Nephron progenitor cell (in vitro differentiated cells): ENCODE measurements at places on chromosomes 1 and 21.

- DNase-seq, result peak; percentile 40
Measured at GRCh38 chr1:201503397-201504176, 3.3 kb downstream of the CSRP1 start.

GRCh38 chr1:93820554-93821422 is 58.2 kb downstream of the DNTTIP2 start:
- DNase-seq, result no peak

DNA sequence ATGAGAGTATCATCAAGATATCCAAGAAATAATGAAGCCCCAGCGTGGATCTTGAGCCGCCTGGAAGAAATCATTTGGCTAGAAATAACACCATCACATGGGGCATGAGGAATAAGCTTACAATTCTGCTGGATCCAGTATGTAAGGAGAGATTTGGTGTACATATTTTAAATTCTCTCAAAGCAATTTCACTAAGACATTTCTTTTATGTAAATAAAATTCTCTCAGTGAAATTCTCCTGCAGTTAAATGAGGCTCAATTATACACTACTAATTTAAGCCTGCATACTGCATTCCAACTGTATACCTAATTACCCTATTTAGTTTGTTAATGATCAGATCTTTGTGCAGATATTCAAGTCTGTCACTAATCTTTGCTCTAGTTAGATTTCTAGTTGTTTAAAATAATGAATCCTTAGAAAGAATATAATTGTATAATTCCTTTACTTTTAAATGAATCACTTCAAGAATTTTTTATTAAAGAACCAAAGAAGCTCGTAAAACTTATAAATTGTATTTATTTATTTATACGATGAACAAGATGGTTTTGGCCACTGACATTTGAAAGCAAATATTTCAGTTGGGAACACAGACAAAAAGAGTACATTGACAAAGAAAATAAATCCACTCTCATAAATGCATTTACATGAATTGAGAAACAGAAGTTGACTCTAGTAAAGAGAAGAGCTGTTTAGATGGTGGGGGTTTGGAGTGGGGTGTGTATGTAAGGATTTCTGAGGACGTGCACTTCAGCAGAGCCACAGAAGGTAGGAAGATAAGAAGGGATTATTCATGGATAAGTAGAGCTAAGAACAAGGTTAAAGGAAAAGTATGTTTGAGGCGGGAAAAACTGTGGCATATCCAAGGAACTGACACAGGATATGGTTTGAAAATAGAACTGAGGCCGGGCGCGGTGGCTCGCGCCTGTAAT is 466.8 kb downstream of the DSCAM start:
- no peak for DNase-seq

DNA sequence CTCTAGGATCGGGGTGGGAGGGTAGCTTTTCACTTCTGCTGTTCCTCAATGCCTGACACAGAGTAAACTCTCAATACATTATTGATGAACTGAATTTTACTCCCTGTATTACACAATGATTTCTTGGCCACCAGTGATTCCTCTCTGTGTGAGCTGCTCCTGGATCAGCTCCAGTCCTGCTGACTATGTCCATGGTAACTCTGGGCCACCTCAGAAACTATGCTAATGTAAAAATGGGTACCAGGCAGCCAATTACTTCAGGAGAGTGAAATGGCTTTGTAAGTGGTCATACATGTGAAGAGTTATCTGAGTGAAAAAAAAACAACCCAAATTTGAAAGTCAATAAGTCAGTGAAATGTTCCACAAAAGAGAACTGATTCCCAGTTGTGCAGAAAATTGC is 311.0 kb downstream of the KCNH1 start:
- DNase-seq, result no peak

DNA sequence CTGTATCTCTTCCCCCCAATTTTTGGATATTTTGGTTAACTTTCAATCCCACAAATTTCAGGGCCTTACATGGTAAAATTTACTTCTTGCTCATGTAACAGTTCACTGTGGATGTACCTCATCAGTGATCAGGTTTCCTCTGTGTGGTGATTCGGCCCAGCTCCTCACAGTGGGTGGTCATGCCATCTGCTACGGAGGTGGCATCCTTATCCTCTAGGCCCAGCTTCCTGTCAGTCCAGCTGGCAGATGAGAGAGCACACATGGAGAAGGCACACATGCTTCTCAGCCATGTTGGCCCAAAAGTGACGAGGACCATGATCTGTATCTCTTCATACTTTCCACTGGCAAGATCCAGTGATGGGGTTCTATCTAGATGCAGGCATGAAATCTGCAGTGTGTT is 27.2 kb downstream of the PCBP3 start:
- DNase-seq, result no peak

DNA sequence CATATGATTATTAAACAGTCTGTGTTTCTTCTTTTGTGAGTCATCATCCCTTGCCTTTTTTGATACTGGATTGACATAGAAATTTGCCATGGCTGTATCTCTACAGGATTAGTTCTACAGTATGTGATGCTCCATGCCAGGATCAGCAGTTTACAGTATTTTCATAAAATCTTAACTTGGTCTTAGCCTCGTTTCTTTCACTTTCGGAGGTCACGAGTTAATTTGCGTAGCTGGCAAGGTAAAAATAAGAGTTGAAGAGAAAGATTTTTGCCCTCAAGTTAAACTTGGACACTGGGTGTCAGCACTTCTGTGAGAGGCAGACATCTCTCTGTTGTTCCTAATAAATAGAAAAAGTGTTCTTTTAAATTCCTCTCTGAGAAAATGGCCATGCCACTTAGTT is 79.1 kb downstream of the CACNA1E start:
- no peak for DNase-seq

GRCh38 chr1:244431166-244431565 is 20.5 kb downstream of the ADSS2 start:
- DNase-seq, result no peak

GRCh38 chr1:78401148-78401547 is 89.6 kb upstream of the PTGFR start:
- no peak for DNase-seq

DNA sequence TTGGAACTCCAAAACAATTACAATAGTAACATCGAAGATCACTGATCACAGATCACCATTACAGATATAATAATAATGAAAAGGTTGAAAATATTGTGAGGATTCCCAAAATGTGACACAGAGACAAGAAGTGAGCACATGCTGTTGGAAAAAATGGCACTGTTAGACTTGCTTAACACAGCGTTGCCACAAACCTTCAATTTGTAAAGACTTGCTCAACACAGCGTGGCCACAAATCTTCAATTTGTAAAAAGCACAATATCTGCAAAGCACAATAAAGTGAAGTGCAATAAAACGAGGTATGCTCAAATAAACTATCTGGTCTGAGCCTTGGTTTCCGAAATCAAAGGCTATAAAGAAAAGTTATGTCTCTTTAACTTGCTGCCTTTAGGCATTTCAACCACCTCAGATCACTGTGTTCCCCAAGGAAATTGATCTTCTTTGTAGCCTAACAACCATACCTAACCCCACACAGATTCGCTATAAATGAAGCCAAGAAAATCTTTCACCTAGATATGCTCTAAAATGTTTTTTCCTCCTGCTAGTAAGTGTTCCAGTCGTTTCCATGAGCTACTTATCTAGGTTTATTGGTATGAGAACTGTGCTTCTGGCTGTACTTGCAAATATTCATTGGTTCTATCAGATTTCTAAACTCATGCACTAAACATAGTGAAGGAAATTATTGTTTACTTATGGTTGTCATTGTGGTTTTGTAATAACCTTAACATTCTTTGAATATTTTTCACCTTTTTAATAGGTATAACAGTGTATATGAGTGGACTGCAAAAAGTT is 13.1 kb upstream of the LPGAT1 start:
- no peak for DNase-seq

GRCh38 chr1:193103759-193104501 is 1.3 kb downstream of the GLRX2 start:
- DNase-seq, result no peak

- no peak for DNase-seq
Measured at GRCh38 chr1:98420376-98421084, 241.0 kb upstream of the SNX7 start.

DNA sequence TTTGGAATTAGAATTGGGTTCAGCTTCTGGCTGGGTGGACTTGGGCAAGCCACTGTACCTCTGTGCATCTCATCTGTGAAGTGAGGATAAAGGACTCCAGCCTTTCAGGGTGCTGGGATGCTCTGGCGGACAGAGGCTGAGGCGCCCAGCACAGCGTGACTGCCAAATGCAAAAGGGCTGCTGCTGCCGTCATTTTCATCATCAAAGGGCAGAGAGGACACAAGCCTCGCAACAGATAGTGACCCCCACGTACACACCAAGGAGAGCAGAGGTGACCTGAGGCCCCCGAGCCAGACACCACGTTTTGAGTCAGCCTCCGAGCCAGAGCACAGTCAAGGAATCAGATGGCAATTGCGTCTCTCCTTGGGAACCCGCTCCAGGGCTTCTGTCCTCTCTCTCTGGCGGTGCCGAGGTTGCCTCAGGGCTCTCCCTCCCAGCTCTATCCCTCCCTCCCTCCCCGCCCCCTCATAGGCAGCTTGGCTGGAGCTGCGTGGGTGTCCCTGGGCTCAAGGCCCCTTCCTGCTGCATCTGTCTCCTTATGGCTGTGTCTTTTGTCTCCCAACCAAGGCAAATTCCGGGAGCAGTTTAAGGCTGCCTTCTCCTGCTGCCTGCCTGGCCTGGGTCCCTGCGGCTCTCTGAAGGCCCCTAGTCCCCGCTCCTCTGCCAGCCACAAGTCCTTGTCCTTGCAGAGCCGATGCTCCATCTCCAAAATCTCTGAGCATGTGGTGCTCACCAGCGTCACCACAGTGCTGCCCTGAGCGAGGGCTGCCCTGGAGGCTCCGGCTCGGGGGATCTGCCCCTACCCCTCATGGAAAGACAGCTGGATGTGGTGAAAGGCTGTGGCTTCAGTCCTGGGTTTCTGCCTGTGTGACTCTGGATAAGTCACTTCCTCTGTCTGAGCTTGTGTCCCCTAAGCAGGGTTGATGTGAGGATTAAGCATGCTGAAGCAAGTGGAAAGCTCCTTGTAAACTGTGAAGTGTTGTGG is 9.0 kb downstream of the HCRTR1 start:
- DNase-seq, result peak; percentile 38

- no peak for DNase-seq
Measured at GRCh38 chr1:97832481-97832880, 88.4 kb downstream of the DPYD start.

- peak; percentile 93 for DNase-seq
Measured at GRCh38 chr1:182604175-182605164, at the start of gene RGS16. Gene RGS16, minus strand, starts transcription at chr1:182604389. Its CDS starts 130 bp downstream, at chr1:182604259.

GRCh38 chr1:47944561-47944960 is 52.6 kb downstream of the TRABD2B start:
- DNase-seq, result no peak

DNA sequence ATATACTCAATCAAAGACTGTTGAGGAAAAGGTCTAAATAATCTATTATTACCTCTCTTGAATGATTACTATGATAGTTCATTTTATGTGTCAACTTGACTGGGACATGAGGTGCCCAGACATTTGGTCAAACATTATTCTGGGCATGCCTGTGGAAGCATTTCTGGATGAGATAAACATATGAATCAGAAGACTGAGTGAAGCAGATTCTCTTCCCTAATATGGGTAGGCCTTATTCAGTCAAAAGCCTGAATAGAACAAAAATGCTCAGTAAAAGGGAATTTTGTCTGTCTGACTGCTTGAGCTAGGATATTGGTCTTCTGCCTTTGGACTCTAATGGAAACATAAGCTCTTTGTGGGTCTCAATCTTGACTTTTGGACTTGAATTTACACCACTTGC is 73.3 kb upstream of the SOX13 start:
- no peak for DNase-seq

DNA sequence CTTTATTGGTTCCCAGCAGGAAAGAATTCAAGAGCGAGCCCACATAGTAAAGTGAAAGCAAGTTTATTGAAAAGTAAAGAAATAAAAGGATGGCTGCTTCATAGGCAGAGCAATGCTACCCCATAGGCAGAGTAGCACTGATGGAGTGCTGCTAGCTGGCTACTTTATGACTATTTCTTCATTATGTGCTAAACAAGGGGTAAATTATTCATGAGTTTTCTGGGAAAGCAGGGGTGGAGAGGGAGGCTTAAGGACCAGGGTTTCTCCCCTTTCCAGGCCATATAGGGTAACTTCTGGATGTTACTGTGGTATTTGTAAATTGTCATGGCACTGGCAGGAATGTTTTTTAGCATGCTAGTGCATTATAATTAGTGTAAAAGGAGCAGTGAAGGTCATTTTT is 1271.4 kb downstream of the KCNT2 start:
- no peak for DNase-seq

DNA sequence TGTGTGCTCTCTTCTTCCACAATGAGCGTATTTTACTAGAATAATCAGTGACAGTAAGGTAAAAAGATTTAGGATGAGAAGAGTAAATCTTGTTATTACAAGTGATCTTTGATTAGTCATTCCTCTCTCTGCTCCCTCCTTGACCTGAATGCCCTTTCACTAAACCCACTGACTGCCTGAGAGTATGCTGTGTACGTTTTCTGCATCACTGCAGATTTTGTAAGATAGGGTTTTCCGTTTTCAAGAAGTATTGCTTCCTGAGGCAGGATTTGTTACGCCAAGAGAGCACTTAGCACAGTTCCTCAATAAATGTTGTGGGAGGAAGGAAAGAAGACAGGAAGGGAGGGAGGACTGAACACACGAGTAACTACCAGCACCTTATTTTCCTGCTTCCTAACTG is 7.7 kb upstream of the LAMB3 start:
- no peak for DNase-seq

- peak; percentile 88 for DNase-seq
Measured at GRCh38 chr1:9874959-9875635, 35.0 kb downstream of the CTNNBIP1 start.

DNA sequence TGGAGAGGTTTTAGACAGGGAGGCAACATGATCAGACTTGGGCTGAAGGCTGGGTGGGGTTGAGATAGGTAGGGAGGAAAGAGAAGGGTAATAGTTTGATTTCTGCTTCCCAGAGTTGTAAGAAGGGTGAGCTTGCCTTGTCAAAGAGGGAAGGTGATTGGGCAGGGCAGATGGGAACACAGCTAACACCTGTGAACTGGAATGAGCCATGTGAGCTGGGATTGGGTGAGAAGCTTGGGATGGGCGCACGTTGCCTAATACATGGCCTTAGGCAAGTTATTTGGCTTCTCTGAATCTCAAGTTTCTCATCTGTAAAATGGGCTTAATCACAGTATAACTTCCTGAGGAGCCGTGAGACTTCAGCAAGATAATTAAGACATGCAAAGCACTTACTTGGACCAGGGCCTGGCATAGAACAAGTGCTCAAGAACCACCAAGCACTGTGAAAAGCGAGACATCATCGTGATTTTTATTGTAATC is 33.8 kb upstream of the ID3 start:
- DNase-seq, result no peak

- DNase-seq, result no peak
Measured at GRCh38 chr1:93798291-93798690, 80.7 kb downstream of the DNTTIP2 start.

- no peak for DNase-seq
Measured at GRCh38 chr1:53398576-53399365, 60.4 kb upstream of the DMRTB1 start.
